Endothelial cell (in vitro differentiated cells): ENCODE measurements at places on chromosomes 7 and 10.
A peak's percentile ranks its signal among the peaks of the same experiment; 100 is the strongest.

- DNase-seq = no peak
These were observed 165.7 kb upstream of the AHR start for GRCh38 chr7:17132726-17133125.

DNA sequence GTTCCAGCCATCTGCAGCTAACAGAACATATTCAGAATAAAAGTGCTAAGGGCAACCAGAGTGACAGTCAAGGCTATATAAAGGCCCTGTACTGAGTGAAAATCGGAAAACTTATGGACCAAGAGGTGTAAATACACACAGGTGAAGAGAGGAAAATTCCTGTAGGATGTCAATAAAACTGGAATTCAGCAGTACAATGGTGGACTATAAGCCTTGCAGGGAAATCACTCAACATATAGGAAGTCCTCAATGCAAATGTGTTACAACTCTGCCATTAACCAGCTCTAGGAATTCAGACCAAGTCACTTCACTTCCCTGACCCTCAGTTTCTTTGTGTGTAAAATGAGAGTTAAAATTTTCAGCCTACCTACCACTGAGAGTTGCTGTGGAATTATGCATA, 7.7 kb downstream of the USP6NL start:
- DNase-seq = no peak

DNA sequence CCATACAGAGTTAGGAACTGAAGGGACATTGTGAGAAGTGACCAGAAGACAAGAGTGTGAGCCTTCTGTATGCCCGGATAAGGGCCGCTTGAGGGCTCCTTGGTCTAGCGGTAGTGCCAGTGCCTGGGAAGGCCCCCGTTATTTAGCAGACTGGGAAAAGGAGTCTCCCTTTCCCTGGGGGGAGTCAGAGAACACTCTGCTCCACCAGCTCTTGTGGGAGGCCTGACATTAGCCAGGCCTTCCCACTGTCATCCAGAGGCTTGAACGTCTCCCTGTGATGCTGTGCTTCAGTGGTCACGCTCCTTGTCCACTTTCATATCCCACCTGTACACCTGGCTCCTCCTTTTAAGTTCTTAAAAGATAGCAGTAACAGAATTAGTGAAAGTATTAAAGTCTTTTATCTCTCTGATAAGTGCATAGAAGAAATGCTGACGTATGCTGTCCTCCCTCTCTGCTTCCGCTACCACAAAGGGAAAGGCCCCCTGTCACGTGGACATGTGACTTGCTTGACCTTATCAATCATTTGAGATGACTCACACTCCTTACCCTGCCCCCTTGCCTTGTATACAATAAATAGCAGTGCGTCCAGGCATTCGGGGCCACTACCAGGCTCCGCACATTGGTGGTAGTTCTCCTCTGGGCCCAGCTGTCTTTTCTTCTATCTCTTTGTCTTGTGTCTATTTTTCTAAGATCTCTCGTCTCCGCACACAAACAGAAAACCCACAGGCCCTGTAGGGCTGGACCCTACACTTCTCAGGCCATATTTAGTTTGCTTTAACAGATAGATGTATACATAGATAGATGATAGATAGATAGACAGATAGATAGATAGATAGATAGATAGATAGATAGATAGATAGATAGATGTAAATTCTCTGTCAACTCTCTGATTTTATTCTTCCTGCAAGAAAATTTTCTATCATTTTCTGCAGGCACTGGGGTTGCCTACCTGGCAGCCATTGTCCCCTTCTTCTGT, 131.5 kb upstream of the JCAD start:
- no peak for DNase-seq

DNA sequence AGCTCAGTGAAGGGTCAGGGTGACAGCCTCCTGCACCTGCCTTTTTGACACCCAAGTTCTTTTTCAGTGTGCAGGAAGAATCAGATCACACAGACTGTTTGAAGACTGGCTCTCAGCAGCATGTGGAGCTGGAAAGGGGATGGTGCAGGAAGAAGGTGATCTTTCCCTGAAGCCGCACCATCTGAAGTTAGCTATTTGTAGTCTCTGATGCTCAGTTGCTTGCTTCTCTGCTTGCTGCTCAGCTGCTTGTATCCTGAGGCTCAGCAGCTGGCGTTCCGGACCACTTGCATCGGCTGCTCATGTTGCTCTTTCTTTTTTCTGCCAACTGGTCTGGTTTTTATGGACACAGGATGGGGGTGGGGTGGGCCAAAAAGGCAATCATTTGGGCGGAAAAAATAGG, 15.8 kb upstream of the DNMBP start:
- no peak for DNase-seq

DNA sequence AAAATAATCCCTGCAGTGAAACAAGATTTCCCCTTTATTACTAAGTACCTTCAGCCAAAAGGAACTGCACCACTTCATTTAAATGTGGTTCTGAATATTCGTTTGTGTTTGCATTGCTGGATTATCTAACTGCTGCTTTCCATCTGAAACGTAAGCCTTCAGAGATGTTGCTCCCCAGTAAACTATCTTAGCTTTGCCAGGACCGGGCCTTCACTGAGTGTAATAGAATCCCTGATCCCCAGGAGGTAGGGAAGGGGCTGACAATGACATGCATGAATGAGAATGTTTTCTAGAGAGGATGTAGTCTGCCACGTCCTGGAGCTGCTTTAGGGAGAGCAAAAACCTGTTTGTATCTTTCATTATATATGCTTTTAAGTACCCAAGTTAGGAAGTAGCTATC, 19.5 kb upstream of the INSYN2A start:
- no peak for DNase-seq

DNA sequence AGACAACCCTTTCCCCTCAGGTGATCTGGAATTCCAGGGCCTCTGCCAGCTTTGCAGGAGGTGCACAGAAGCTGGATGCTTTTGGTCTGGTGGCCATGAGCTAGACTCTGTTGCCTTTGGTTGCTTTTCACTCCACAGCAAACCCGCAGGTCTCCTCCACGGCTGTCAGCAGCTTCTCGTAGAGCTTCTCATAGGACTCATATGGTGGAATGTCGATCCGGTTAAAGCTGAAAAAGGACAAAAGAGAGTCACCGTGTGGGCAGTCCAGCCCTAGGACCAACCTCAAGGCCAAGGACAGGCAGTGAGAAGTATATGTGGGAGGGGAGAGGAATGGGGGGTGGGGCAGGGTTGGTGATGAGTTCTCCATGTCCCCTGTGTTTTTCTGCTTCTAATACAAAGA, 113.5 kb downstream of the SMURF1 start:
- no peak for DNase-seq

- no peak for DNase-seq
These were observed 1.8 kb upstream of the FGF8 start for GRCh38 chr10:101777619-101778145.

- DNase-seq = no peak
These were observed 22.0 kb upstream of the MSMB start for GRCh38 chr10:46068117-46068516.

DNA sequence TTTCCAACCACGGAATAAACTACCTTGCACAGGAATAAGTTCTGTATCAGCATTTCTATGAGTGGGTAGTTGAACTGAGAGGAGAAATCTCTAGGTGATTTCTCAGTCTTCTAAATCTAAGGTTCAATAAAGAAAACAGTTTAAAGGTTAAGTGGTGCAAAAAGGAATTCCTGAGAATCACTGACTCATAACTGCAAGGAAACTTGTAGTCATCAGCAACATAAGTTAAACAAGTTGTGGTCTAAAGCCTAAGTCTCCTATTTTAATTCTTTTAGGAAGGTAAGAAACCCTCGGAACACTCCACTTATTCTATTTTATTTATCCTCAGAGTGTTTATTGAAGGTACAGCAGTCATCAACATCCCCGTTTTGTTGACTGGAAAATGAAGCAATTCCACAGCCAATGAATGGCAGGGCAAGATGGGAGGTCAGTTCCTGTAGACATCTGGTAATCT, 92.4 kb upstream of the PIK3CG start:
- DNase-seq = no peak

GRCh38 chr10:21885940-21886339, 117.6 kb downstream of the DNAJC1 start:
- no peak for DNase-seq

- DNase-seq = no peak
These were observed 108.9 kb upstream of the LYZL2 start for GRCh38 chr10:30738416-30738815.

DNA sequence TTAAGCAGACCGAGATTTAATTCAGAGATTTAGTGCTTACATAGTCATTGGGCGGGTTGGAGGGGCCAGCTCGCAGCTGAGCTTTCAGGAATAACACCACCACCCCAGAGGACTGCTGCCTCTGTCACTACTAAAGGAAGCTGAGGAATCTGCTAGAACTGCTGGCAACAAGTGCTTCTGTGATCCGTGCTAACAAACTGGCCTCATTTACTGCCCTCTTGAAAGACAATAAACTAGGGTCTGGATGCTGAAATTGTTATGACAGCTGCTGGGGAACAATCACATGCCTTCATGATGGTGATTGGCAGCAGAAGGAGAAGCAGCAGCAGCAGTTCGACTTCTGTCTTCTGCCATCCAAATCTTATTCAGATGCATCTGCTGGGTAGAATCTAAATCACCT, 285.5 kb upstream of the TAC1 start:
- DNase-seq = no peak

DNA sequence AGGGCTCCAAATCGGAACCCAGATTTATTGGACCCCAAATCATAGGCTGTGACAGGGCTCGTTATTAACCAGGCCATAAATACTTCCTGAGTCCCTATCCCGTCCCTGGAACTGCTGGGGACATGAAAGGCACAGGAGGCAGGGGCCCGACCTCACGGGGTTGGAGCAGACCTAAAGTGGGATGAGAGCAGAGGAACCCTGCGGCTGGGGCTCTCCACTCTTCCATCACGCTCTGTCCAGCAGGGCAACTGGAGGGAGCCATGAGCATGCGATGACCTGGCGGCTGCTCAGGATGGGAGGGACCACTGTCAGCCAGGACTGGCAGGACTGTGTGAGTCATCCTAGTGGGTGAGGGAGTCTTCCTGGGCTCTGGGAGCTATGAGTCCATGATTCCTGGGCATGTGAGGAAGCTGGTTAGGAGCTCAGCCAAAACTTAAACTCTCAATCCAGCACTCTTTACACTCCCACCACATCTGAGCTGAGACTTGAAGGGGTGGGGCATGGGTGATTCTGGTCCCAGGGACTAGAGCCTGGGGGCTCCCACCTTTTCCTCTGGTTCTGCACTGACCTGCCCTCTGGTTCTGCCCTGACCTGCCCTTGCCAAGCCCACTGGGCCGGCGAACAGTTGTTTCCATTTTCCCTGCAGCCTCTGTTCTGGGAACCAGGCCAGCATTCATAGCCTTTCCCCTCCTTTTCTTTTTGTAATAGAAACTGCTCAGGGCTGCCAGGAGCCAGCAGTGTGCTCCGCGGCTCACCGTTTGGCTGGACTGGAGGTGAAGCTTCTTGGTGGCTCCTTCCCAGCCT, 47.1 kb downstream of the SYPL1 start:
- DNase-seq = no peak

DNA sequence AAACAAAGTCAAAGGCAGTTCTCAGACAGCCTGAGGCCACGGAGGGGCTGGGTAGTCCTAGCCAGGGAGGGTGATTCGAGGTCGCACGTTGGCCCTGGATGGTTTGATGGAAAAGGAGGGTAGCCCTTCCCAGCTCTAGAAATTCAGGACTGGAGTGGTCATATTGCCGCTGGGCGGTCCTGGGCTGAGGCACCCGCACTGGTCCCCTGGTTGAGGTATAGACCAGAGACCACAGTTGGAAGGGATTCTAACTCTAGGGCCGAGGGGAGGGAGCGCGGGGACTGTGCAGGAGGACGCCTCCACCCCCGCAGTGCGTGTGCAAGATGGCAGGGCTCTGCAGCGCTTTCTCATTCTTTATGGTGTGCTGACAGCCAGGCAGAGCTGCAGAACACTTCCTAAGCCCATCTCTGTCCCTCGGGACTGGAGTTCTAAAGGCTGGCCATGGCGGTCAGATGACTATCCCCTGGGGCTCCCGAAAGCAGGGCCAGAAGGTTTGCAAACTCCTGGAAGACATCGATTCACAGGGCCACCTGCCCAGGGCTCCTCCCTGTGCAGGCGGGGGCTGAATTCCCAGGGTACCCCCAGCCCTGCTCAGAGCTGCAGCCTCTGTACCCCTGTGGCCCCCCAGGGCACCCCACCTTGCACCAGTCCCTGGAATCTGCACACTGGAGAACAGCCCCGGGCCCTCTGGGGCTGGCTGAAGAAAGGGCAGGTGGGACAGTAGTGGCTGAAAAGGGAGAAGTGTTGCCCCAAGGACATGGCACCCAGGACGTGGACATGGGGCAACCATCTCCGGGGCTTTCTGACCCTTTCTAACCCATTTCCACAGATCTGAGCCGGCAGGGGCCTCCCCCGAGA, 51.0 kb upstream of the ELN start:
- DNase-seq = no peak

DNA sequence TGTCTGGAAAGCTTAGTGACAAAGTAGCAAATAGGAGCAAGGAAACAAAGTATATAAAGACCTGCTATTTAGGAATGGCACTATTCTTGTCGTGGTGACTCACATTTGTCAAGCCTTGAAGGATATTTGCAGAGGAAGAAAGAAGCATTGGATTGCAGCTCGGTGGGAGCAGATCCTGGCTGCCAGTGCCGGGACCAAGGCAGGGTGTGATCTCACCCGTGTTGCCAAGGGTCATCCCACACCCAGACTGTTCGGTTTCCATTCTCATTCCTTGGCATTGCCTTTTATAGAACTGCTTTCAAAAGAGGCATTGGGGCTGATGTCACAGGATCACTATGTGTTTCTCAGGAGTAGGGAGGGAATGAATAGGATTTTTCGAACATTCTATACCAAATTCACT, 176.2 kb downstream of the GALNT17 start:
- no peak for DNase-seq

DNA sequence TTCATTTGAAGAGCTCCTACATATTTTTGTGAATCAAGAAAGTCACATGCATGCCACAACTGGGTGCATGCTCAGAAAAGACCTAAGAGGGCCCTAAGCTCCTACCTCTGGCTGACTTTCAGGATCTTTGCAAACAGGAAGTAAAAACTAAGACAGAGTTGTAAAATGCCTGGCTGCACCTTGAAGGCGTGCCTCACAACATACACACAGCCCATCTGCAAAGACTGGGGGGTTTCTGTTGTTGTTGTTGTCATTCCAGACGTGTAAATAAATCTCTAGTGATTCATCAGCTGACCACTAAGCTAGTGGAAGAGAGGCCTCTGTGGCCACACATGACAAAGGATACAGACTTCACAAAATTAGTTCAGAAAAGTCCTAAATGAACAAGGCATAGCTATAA, 31.8 kb downstream of the SMURF1 start:
- DNase-seq = no peak

DNA sequence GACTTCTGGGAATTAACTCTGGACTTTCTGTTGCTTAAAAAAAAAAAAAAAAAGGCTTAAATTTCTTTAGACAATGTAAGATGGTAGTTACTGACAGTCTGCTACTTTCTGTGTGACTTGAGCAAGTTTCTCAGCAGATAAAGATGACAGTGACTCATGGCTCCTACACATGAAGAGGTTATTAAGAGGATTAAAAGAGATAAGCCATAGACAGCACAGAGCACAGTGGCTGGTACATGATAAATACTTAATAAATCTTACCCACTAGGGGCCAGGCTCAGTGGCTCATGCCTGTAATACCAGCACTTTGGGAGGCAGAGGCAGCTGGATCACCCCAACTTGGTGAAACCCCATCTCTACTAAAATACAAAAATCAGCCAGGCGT, 174.8 kb downstream of the JAZF1 start:
- DNase-seq = no peak

GRCh38 chr10:23452033-23452655, 13.3 kb downstream of the OTUD1 start:
- DNase-seq = no peak

- DNase-seq = no peak
These were observed 34.7 kb downstream of the IMMP2L start for GRCh38 chr7:111527545-111527944.

- DNase-seq = peak; percentile 60
These were observed 1.8 kb upstream of the ZNF503 start for GRCh38 chr10:75403144-75403938.

GRCh38 chr10:29443745-29444523, 155.1 kb downstream of the LYZL1 start:
- DNase-seq = no peak
